ELF-1 (cell line): ENCODE measurements at places on chromosomes 11 and 22.

- DNase-seq, result no peak
These were observed 43.6 kb downstream of the LRRC32 start for GRCh38 chr11:76626921-76627401.

GRCh38 chr11:19713196-19714021, 772 bp downstream of the NAV2 start:
- DNase-seq, result peak; percentile 43

- DNase-seq, result peak; percentile 92
These were observed at the start of gene MTFP1 for GRCh38 chr22:30425616-30426387. Gene MTFP1, plus strand, starts transcription at chr22:30425768. Its CDS starts 112 bp downstream, at chr22:30425880.

- no peak for DNase-seq
These were observed 18.5 kb downstream of the MMP13 start for GRCh38 chr11:102936864-102937509.

GRCh38 chr22:29258407-29259252, 9.2 kb downstream of the RHBDD3 start:
- DNase-seq, result no peak

DNA sequence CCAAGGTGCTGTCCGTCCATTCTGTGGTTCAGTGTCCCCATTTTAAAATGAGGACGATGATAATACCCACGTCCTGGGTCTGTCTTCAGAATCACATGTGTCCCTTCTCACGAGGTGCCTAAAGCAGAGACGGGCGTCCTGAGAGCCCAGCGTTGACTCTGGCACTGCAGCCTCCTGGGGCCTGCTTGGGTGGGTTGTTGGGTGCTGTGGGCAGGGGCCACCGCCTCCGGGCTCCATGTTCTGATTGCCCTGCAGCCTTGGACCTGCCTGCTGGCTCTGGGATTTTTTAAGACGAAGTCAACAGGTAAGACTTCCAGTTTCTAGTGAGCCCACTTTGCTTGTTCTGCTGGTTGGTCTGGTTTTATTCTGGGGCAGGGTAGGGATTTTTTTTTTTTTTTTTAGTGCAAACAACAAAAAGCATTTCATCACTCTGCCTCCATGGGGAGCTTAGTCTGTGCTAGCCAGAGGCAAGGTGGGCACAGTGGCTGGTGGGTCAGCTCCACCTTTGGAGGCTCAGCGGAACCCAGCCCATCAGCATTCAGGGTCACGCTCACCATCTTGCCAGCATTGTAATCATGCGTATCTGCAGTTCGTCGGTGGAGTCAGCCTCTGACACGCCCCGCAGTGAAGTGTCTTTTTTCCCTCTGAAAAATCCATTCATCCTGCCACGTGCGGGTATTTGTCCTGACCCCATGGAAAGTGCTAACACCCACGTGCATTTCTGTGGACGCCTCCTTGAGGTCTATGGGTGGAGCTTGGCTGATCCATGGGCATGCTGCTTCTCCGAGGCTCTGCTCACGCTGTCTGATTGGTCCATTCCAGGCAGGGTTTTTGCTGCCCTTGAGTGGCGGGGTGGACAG, 28.3 kb downstream of the NADSYN1 start:
- DNase-seq, result peak; percentile 62

DNA sequence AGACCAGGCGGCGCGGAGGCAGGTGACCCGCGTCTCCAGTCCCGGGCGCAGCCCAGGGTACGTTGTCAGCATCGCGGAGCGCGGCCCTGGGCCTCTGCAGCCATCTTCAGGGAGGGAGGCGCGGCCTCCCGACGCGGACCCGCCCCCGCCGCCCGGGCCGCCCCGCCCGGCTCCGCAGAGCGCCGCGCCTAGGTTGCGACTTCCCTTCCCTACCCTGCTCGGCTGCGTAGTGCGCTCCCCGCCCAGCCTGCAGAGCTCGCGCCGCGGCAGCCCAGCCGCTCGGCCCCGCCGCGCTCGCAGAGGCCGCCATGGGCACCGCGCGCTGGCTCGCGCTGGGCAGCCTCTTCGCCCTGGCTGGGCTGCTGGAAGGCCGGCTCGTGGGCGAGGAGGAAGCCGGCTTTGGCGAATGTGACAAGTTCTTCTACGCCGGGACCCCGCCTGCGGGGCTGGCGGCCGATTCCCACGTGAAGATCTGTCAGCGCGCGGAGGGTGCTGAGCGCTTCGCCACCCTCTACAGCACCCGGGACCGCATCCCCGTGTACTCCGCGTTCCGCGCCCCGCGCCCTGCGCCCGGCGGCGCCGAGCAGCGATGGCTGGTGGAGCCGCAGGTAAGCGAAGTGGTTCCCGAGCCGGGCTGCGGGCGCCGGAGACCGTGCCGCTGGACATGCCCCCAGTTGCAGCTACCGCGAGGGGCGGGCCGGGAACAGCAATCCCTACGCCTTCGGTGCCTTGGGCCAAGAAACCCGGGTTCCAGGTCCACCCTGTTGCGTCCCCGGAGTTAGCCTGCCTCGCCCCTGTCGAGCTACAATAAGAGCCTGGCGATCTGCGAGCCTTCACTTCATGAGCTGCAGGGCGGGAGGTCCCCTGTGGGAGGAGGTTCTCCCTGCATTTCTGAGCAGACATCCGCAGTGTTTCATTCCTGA, at the start of gene ENDOD1:
TSS of gene ENDOD1 (plus strand) at position 227 of the 923 bp plus-strand sequence. CDS start at position 309, 82 bp downstream.
- peak; percentile 80 for DNase-seq

DNA sequence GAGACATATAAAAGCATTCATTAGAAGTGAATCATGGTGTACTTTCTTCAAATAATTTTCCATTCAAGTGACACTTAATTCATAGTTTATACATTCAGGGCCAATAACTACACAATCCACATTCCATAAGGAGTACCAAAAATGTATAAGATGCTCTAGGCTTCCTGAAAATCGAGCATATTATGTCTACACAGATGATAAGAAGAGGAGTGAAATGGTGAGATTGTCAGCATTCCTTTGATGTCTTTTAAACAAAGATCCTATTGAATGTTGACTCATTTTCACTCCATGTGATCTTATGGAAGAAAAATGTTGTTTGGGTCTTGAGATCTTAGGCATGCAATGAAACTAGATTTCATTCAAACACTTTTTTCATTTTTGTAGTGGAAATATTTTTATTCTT, 843.2 kb downstream of the KCNA4 start:
- no peak for DNase-seq

- peak; percentile 12 for DNase-seq
These were observed 1.2 kb upstream of the TBC1D10A start for GRCh38 chr22:30327864-30328345.

DNA sequence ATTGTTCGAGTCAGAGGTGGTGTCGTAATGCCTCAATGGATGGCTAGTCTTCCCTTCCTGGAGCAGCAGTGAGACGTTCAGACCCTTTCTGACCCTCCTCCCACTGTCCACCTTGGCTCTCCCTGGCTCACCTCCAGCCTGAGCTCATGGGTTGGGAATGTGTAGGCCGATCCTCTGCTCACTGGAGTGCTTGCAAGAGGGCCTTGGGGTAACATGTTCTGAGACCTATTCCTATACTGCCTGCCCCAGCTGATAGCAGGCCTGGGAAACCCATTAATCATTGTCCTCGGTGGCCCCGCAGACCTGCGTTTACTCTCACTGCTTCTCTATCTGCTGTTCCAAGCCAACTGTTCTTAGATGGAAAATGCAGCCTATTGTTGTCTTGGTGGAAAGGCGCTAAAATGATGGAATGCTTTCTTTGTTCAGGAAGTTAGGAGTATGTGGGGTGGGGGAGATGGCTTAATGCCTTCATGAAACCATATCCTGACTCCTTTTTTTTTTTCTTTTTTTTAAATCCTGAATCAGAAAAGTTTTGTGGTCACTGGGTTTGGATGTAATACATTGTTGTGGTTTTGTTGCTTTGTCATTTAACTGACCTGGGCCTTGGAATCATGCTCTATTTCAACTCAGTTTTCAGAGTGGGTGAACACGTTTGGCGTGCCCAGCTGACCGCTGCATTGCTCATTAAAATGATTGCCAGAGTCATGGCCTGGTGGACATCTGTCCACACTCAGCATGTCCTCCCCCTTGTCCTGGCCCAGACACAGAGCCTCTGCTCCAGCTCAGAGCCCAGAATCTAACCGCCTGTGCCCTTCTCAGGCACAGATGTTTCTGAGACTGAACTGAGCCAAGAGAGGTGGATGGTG, 72.5 kb downstream of the MICAL2 start:
- DNase-seq, result peak; percentile 84

DNA sequence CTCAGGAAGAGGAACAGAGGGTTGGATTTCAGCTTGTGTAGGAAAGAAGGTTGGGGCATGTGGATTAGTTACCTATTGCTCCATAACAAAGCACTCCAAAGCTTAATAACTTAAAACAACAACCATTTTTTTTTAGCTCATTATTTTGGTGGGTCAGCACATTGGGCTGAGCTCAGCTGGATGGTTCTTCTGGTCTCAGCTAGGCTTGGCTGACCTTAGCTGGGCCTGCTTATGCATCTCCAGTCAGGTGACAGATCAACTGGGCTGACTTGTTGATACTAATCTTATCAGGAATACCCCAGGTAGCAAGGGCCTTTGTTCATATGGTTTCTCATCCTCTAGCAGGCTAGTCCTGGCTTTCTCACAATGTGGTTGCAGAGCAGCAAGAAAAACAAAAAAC, 106.4 kb downstream of the C11orf91 start:
- DNase-seq, result no peak

DNA sequence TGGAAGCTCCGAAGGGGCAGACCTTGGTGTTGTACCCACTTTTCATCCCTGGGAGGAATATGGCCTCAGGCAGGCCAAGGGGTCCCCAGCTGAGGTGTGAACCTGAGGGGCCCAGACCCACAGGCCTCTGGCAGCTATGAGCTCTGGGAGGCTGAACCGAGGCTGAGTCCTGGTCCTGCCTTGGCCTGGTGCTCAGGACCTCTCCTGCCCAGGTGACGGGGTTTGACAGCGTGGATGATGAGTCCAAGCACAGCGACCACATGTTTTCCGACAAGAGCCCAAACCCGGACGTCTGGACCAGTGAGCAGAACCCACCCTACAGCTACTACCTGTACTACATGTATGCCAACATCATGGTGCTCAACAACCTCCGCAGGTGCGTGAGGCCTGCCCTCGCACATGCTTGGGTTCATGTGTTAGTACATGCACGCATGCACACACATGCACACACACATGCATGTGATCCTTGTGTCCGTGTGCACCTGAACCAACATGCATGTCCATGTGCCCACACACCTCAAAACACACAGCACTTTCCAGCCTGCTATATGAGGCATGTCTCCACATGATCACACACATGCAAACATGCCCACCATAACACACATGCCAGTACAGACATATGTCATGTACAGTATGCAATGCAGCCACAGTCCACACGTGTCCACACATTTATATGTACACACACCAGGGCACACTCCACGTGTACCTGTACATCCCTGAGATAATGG, 40.9 kb downstream of the RNF141 start:
- no peak for DNase-seq

DNA sequence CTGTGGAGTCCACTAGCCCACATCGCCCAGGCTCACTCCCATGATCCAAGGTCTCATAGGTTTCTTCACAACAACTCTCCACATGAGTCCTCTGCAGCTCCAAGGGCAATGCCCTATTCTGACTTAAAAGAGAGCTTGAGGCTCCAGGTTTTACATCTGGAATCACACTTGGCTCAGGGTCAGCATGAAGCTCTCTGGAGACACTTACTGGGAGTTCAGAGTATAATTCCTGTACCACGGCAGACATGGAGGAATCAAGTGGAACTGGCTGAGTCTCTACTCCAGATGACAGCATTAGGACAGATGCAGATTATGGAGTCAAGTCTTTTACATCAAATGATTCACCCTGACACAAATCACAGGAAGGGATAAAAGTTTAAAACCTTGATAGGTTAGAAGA, 11.4 kb downstream of the PRR14L start:
- DNase-seq, result no peak

DNA sequence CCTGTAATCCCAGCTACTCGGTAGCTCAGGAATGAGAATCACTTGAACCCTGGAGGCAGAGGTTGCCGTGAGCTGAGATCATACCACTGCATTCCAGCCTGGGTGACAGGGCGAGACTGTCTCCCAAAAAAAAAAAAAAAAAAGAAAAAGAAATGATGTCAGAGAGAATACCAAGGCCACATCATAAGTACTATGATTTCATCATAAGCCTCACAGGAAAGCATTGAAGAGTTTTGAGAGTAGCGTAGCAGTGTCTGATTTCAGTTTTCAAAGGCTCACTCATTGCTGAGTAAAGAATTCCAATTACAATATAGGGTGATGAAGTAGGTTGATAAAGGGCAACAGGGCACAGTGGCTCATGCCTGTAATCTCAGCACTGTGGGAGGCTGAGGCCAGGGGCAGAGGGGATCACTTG, 88.8 kb downstream of the MRTFA start:
- peak; percentile 30 for DNase-seq

GRCh38 chr11:82814379-82814778, 80.7 kb upstream of the FAM181B start:
- DNase-seq, result no peak

DNA sequence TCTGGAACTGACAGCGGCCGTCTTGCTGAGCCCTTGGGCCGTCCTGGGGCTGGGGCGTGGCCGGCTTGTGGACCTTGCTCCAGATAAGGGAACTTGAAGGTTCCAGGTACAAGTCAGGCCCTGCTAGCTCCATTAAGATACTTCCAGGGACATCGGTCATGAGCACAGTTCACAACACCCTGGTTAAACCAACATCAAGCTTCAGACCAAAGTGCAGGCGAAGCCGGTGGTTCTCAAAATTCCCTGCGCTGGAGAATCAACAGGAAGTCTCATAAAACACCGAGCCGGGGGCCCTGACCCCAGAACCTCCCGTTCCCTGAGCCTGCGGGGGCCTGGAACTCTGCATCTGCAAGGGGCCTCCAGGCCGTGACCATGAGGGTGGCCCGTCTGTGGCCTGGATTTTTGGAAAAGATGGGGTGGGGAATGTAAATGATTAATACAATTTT, 1043.8 kb downstream of the BRD1 start:
- no peak for DNase-seq

DNA sequence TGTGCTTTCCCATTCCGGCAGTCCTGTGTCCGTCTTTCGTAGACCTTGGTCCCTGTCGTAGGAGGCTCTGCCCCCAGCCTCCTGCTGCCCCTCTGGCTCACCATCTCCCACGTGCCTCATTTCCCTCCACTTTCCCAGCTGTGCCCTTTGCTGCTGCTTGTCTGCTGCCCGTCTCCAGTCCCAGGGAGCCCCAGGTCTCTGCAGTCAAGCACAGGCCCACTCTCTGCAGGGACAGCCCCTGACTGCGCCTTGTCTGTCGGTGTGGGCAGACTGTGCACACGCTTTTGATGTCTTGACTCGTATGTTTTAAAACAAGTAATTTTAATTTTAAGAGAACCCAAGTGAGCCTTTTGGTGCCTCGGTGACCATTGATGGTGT, 12.4 kb downstream of the DGCR8 start:
- no peak for DNase-seq
